ENCODE measurements at places on chromosomes 4 and X.
A peak's percentile ranks its signal among the peaks of the same experiment; 100 is the strongest.

DNA sequence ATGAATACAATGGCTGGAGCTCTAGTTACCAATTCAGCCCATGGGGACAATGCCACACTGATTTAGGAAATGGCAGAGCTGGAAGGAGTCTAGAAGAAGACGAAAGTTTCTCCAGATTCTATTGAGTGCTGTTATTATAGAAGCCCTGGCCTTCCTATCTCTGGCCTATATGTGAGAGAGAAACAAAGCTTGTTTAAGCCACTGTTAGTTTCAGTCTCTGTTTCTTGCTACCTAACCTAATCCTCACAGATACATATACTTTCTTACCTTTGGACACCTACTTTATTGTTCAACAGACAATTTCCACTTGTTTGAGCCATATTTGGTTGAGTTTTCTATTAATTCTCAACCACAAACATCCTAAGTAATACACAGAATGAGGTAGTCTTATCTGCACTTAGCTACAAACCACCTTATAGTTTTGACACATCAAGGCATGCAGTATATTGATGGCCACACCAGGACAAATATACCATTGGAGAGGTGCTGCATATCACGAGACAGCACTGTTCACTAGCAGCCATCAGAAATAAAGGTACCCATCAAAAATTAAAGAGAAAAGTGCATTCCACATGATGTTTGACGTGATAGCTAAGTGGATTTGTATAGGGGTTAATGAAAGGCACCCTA, 190.2 kb downstream of the SMIM20 start:
- DNase-seq, result no peak

DNA sequence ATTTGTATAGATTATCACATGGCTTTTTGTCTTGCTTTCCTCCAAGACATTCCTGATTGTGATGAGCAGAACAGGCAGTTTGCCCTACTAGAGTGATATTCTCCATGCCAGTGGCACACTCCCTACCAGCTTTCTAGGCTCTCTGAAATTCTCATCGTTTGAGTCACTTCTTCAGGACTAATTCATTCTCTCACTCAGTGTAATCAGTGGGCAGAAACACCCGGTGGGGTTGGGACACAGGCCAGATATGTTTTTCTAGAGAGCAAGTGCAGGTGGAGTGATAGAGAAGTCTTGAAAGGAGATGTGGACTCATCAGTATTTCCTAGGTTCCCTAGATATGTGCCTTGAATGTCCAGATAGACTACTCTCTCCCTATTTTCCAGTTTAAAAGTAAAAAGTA, 13.1 kb downstream of the RAB33A start:
- DNase-seq, result no peak

DNA sequence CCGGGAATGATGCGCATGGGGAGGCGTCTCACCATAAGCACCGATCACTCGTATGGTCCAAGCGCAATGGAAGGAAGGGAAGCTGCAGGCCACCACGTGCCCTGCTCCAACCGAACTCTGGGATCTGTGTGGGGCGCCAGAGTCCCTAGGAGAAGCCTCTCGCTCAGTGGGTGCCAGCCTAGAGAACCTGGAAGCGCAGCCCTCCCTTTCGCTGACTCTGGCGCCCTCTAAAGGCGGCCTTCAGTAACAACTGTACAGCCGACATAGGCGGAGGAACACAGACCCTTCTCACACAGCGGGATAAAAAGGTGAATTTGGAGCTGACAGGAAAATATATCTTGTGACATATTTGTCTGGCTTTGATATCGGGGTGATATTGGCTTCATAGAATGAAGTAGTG, 76.0 kb downstream of the INTS6L start:
- peak; percentile 24 for DNase-seq

DNA sequence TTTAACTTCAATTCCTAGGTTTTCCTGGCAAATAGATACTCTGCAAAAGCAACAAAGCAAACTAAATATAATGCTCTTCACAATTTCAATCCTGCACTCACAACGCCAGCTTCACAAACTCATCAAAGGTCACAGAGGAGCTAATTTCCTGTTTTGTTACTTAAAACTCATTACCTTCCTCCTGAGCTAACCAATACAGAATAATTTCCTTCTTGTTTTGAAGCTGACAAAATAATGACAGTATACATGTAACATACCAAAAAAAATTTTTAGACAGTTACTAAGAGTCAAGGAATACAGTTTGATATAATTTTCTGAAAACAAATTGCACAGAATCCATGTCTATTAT, 17.9 kb downstream of the CNOT6L start:
- DNase-seq, result no peak

- DNase-seq, result no peak
Measured at GRCh38 chrX:154376774-154377173, 2.3 kb upstream of the EMD start.

DNA sequence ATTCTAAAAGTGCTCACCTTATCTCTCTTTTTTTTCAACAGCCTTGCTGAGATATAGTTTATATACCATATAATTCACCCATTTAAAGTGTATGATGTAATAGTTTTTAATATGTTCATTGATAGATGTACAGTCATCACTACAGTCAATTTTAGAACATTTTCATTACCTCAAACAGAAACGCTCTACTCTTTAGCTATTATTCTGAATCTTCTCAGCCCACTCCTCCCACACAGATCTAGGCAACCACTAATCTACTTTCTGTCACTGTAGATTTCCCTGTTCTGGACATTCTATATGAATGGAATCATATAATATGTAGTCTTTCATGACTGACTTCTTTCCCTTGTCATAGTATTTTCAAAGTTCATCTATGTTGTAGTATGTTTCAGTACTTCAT, 22.6 kb downstream of the MND1 start:
- no peak for DNase-seq

DNA sequence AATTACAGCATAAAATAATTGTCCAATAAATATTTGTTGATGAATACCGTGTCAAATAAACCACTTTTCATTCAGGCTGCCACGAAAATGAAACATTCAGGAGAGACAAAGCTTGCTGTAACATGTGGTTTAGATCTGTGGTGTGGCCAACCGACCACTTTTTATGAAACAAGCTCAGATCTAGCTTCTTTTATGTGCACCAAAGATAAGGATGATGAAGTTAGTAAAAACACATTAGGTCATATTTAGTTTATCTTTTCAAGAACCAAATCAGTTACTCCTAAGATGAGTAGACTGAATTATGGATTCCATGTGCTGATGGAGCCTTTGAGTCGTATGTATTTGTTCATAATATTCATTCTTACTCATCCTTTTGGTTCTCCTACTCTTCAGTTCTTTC, 35.8 kb downstream of the STOX2 start:
- no peak for DNase-seq

GRCh38 chr4:109067508-109068235, 234.8 kb downstream of the COL25A1 start:
- no peak for DNase-seq

DNA sequence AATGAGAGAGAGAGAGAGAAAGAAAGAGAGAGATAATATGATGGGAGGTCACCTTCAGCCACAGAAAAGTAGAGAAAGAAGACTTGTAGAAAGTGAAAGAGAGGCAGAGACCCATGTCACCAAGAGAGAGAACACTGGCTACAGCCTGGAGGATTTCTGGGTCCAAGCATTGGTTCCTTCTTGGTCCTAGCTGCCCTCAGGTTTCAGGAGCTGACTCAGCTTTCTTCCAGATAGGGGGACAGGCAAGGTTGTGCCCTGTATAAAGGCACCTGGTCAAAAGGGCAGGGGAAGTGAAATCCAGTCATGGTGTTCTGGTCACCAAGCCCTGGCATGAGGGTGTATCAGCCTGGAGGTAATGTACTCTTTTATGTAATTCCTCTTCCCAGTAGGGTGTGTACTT, 47.5 kb upstream of the XK start:
- no peak for DNase-seq

DNA sequence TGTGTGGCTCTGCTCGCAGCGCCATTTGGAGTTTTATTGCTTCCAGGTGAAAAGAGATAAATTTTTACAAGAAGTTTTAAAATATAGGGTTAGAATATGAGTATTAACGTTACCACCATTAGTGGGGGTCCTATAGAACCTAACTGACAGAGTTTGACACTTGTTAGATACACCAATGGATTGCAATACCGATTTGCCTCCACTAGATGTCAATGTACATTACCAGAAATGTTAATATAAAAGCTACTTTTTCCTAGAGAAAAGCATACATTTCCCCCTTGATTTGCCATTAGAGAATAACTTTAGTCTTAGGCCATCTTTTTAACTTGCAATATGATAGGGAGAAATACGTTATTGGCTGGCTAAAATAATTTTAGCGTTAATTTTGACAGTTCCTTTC, 108.4 kb downstream of the LINC00632 start:
- no peak for DNase-seq

DNA sequence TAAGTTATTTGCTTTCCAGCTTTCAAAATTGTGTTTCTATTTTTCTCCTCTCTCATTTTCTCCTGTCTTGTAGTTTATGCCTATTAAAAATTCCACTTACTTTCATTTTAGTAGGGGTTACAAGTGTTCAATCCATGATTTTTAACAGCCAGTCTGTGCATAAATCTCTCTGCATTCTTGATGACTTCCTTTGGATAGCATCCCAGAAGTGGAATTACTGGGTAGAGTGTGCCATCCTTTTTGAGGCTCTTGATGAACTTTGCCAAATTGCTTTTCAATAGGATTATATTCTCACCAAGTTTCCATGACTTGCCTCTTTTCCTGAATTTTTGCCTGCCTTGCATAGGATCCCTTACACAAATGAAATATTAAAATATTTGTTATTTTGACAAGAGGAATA, 58.5 kb downstream of the DIPK2B start:
- no peak for DNase-seq

DNA sequence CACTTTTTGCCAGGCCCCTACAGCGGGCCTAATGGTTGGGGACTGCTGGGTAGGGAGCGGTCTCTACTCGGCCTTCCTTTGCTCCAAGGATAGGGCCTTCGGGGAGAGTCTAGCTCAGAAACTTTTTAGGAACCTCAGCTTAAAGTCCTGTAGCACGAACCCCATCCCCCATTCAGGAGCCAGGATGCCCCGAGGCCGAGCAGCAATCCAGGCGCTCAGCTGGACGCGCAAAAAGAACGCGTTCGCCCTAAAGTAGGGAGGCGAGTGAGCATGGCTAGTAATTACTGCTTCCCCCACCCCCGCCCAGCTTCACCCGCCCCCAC, 9.7 kb downstream of the POU4F2 start:
- DNase-seq, result no peak

DNA sequence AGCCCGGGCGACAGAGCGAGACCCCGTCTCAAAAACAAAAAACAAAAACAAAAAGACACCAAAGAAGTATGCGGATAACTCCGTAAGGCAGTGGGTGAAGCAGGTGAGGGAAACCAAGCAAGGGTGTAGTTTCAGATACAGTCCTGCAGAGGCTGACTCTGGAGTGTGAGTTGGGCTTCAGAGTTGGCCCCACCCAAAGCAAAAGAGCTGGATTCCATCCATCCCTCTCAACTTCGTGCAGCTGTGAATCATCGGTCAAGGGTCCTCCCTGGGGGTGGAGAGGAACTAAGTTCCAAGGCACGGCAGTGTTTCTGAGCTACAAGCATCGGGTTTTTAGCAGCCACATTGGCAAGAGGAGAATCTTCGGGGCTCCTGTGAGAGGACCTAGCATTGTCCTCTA, 43.9 kb upstream of the FAM9A start:
- no peak for DNase-seq

GRCh38 chr4:7192252-7193029, at the start of gene SORCS2:
Gene SORCS2 (plus strand): TSS chr4:7192538.
- no peak for DNase-seq

DNA sequence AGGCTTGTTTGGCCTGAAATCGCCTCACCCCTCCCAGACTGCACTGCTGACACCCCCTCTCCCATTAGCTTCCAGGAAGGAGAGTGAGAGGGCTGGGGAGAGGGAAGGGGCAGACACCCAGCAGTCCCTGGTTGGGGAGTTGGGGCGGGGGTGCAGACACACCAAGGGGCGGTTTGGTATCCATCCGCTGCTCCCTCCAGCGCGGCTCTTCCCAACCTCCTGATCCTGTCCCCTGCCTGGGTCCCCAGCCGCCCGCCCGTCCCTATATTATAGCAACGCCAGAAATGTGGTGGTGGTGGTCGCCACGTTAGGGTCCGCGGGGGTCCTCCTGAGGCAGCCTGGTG, 24.9 kb downstream of the GPRASP3 start:
- no peak for DNase-seq

- DNase-seq, result no peak
Measured at GRCh38 chr4:7187168-7187535, 5.2 kb upstream of the SORCS2 start.

DNA sequence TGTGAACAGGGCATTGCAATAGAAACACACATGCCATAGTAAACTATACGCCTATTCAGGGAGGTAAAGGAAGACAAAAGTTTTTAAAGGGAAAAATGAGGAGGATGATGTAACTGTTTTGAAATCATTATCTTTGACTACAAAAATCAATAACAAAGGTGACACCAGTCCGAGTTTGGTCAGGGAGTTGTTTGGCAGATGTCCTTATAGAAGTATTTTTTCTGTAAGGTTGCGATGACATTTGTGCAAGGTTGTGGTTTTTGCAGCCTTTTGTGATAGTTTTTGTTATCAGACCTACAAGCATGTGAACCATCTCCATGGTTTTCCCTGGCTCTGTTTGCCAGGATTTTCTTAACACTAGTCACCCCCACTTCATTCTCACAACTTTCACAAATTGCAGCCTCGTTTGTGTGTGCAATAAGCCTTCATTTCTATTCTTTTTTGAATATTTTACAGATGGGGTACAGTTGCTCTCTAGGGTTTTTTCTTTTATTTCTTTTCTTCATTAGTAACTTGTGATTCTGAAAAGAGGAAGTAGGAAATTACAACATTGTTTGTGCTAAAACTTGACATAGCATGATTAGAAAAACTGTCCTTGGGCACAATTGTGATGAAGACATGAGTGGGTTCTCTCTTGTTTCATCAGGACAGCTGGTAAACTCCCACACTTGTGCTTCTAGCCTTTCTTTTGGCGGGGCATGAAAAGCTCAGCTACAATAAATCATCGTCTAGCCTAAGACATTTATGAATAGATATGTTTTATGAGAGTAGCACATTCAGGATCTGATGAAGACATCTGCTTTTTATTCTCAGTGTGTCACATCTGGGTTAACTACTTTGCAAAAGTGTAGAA, 60.2 kb upstream of the PNPLA4 start:
- DNase-seq, result peak; percentile 78

DNA sequence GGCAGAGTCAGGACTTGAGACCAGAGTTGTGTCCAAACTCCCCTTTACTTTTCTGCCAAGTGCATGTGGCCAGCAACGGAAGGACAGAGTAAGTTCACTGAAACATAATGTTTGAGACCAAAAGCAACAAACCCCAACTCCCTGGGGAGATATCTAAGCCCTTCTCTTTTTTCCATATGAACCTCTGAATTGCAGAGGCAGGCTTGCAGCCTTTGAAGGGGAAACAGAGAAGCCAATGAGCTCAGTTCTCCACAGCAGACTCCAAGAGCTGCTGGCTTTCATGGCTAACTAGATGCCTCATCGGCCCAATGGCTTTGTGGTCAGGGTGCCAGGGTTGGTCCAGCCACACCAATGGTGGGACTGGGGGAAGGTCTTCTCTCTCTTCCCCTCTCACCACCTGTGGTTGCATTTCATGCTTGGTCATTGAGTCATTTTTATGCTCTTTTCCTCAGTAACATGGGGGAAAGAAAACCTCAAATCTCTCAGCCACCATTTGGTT, 34.0 kb downstream of the STARD8 start:
- DNase-seq, result no peak
